Fibroblast of skin of abdomen (primary cell): ENCODE measurements at places on chromosomes 3 and 15.

DNA sequence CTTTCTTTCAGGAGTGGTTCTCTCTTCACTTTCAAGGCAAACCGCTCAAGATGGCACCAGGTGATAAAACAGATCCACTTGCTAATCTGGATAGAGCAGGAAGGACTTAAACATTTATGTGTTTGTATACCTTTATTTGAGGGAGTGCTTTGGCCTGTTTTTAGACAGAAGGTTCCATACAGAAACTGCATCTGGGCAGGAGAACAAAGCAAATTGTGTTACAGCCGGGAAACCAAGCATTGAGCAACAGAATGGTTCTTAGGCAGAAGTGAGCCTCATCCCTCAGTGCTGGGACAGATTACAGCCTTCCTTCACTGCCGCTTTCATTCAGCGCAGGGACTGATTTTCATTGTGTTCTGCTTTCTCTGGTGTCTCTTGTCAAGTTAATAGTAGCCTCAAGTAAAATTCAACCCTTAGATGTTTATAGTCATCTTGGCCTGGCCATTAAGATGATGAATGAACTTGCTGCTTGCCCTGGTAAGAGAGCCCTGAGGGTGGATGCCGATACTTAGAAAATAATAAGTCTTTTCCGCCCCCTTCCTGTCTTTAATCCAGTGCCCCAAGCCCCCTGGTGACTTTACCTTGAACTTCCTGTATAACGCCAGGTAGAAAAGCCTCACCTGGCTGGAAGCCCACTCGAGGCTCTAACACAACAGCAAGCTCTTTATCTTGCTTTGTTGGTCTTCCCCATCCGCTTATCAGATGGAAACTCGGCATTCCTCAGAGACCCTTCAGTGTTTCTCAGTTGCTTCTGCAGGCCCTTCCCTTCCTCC is 168.0 kb upstream of the CTDSPL start:
- DNase-seq = no peak

GRCh38 chr3:184334470-184335158 is 2.8 kb upstream of the FAM131A start:
- DNase-seq = peak; percentile 51

DNA sequence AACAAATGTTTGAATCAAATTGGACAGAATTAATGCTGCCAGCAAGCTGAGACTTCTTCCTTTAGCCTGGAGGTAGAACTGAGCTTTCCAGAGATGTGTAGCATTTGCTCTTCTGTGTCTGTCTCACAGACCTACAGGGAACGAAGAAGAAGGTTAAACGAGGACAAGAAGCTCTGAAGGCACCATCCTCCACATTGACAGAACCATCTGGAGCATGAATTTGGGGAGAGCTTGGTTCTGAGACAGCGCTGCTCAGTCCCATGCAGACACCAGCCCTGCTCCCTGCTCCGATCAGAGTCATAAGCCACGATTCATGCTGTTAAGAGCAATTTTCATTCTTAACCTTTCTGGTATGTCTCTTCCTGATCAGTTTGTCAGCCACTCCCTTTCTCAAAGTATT is 7.7 kb upstream of the KY start:
- no peak for DNase-seq

GRCh38 chr3:183980403-183980802 is 37.3 kb downstream of the ABCC5 start:
- no peak for DNase-seq

DNA sequence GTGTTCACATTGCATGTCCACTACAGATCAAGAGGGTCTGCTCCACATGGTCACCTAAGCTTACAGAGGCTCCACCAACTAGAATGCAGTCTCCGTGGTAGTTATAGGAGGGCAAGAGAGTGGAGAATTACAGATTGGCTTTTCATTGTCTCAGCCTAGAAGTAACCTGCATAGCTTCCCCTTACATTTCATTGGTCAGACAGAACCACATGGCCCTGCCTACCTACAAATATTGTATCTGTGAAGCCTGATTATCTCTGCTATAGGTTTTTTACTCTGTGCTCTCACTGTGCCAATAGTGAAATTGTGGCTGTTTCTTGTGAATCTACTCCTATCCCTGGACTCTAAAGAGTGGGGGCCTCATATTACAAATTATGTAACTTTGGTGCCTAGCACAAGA is 2.5 kb upstream of the TLNRD1 start:
- DNase-seq = no peak

DNA sequence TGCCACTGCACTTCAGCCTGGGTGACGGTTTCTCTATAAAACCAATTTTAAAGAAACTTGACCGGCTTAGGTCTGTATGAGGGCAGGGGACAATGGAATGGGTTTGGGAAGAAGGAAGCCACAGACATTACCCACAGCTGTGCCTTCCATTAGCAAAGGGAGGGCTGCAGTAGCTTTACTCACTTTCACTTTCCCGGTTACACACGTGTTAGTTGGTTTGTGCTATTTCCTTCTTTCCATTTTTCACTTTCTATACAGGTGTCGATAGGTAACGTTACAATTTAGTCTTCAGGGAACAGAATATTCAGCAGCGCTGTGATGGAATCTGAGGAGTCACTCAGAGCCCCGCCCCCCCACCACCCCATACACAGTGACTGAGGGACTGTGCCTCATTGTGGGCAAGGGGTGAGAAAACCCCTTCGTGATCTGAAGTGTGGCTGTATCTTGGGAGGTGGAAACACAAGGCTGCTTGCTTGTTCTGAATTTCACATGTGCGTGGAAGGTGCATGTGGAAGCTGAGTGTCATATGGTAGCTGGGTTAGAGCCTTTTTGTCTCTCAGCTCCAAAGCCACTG is 44.8 kb upstream of the RPL32 start:
- DNase-seq = no peak
